Stimulated activated CD4-positive, alpha-beta T cell treated with anti-CD3 and anti-CD28 coated beads, Interleukin-2, amount 100 ng/mL, for 4 hours (primary cell): ENCODE measurements at places on chromosomes 7 and 10.

DNA sequence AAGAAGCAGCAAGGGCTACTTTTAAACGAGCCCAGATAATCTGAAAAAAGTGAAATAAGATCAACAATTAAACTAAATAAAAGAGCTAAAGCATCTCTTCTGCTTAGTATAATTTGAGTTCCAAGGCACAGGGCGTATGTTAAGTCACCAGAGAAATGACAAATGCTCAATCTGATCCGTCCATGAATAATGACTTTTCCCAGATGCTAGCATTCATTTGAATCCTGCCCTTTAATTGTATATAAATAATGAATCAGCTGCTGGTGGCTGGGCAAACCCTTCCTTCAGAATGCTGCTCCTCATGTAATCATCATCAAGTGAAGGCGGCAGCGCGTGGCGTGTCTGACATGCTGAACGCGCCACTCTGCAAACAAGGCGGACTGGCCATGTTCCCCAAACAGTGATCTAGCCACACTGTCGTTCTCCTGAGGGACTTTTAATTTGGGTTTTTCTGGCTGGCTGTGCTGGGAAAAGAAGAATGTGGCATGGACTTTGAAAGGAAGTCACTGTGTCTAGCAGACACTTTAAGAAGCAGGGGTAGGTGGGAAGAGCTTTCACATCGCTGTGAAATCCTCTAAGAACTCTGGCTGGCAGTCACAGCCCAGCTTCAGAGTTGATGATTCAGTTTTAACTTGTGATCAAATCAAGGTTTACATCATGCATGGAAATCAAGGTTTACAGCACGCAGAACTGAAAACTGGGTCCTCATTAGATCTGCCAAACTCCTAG, 70.7 kb downstream of the BEND7 start:
- DNase-seq = no peak

- no peak for DNase-seq
Measured at GRCh38 chr7:112080978-112081377, 125.2 kb downstream of the DOCK4 start.

- DNase-seq = no peak
Measured at GRCh38 chr10:102354451-102354850, 41.1 kb upstream of the NFKB2 start.

- no peak for DNase-seq
Measured at GRCh38 chr7:68125168-68125567, 1128.5 kb downstream of the TYW1 start.

GRCh38 chr7:5705318-5705717, 76.1 kb downstream of the RNF216 start:
- DNase-seq = no peak

- DNase-seq = no peak
Measured at GRCh38 chr7:31056775-31057346, 4.8 kb downstream of the ADCYAP1R1 start.
